Activated B cell treated with CpG ODN at 0.5 μM for 24 hours (primary cell): ENCODE measurements at places on chromosomes 2 and 18.
A peak's percentile ranks its signal among the peaks of the same experiment; 100 is the strongest.

DNA sequence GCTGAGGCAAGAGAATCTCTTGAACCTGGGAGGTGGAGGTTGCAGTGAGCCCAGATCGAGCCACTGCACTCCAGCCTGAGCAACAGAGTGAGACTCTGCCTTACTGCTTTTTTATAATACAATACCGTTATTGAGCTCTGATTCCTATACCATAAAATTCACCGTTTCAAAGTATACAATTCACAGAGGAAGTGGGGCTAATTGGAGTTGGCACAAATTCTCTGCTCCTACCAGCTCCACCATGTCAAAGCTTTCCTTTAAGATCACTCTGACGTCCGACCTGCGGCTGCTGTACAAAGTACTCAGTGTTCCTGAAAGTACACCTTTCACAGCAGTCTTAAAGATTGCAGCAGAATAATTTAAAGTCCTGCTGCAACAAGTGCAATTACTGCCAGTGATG is 29.6 kb upstream of the CYBRD1 start:
- no peak for DNase-seq

DNA sequence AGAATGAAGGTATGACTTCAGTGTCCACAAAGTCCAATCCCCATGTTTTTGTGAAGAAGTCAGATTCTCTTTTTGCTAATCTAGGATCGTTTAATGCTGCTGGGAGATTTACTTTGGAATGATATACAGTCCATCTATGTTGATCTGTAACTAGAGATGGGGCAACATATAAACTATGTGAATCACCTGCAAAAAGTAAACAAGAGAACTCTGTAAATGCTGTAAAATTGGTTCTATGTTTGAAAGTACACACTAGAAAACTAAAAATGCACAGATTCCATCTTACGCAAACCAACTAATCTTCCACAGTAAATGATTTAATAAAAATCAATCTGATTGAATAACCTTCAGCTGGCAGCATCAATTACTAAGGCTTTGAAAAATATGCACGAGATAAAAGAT is 37.5 kb downstream of the VPS54 start:
- no peak for DNase-seq

- no peak for DNase-seq
Measured at GRCh38 chr2:180524499-180524898, 455.9 kb upstream of the UBE2E3 start.

GRCh38 chr2:74267068-74267467 is 68.7 kb downstream of the MTHFD2 start:
- DNase-seq, result no peak

DNA sequence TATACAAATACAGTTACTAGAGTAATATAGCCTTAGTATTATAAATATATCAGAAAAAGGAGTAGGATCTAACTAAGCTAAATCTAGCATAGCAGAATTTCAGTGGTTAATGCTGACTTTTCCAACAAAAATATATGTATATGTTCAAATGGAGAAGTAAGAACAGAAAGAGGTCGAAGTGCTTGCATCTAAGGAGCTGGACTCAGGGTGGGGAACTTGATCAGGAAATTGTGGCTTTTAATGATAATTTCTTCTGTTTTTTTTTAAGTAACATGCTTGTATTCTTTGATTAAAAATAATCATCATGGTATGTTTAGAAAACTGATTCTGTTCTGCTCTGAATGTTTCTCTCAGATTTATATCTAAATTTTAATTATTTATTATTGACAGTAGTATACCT is 327.1 kb downstream of the GALNT13 start:
- no peak for DNase-seq

DNA sequence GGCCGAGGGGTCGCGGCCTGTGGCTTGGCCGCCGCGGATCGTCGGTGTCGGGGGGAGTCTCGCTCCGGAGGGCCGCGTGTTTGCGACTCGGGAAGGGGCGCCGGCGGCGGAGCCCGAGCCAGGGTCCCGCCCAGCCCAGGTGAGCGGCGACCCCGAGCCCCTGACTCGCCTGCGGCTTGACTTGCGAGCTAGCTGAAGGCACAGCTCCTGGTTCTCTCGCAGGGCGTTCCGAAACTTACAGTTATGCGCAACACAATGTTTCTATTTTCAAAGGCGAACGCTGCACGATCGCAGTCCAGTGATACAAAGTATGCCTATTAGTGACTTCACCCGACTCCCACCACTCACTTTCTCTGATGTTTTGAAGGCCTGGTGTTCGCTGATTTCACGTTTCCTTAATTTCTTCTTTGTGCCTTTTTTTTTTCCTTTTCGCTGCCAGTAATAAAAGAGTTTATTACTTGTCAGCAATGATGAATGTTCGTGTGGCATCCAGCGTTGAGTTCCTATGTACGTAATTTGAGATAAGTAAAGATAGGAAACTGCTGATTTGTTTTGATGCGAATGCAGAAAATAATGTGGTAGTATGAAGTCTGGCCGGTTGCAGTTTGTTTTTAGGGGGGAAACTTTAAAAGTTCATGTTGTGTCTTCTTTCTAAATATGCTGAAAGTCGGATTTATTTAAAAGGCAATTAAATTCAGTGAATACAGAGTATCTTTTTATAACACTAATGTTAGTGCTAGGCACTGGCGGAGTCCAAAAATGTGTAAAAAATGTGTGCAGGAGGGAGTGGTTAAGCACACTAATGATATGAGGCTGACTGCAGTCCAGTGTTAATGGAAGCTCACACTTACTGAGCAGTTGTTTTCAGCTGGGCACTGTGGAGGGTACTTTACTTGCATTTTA is 706 bp downstream of the UBXN2A start:
- DNase-seq, result no peak

GRCh38 chr18:23547846-23548245 is 38.5 kb downstream of the NPC1 start:
- DNase-seq, result no peak

- DNase-seq, result peak; percentile 43
Measured at GRCh38 chr2:69565431-69565839, 78.1 kb downstream of the AAK1 start.

GRCh38 chr2:238896641-238897040 is 48.8 kb downstream of the TWIST2 start:
- DNase-seq, result no peak

GRCh38 chr2:124104914-124105313 is 79.8 kb downstream of the CNTNAP5 start:
- no peak for DNase-seq

DNA sequence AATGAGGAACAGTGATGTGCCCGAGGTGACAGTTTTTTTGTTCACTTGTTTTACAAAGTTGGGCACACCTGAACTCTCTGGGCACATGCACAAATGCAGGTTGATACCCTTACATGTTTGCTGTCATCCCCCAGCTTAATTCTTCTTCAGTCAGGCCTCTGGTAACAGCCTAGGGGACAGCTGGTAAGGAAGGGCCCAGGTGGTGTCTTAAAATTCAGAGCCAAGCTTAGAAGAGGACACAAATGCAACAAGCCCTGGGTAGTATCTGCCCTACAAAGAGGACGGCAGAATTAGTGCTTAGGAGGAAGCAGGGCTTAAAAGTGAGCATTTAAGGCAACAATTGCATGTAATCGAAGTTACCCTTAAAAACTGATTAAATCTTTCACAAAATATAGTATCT is 171.9 kb upstream of the ACAA2 start:
- no peak for DNase-seq

DNA sequence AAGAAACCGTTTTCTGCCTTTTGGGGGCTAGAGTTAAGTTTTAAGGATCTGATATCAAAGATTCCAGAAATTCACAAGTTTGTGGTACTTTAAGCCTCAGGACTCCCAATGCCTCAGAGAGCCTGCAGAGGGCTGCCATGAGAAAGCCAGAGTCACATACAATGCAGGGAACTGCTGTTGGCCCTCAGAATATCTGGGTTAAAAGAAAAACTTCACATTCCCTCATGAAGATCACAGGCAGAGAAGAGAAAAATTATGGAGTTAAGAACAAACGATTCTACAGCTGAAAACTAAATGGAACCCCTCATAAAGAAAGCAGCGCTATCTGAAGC is 39.5 kb downstream of the HDAC4 start:
- no peak for DNase-seq

GRCh38 chr2:221485503-221485870 is 86.6 kb downstream of the EPHA4 start:
- DNase-seq, result no peak

DNA sequence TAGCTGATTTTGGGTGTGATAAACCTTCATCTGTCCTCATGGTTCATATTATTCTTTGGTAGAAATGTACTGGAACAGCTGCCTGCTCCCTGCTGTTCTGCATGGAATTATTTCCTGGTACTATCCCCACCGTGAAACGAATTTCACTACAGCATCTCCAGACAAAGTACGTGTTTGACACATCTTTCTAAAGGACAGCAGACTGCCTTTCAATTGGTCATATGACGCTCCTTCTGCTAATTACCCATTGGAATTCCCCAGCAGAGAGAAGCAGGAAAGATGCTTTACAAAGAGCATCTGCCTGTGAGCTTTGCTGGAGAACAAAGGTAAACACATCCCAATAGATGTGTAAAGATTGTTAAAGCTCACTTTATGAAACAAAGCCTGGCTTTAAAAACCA is 4.4 kb upstream of the RFX8 start:
- DNase-seq, result no peak

DNA sequence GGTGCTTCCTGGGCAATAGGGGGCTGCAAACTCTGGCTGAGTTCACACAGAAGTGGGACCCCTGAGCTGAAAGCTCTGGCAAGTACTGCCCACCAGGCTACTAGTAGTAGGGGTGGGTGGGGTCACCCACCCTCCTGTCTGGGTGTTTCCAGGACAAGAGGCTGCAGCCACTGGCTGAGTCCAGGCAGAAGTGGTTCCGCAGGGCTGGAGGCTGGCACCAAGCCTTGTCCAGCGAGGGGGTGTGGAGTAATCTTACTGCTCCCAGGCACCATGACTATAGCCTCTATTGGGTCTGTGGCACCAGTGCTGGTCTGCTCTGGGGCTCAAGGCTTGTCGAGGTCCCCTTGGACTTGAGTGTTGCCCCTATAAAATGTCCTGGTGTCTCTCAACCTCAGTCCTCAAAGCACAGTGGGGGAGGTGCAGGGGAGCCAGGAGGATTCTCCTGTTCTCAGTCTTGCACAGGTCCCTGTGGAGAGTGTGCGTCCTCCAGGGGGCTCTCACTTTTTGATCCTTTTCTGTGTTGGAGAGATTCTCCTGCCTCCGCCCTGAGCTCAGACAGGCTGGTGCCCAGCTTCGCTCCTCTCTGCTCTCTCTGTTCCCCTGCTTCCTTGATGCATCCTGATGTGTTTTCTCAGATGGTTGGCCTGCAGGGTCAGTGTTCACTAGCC is 48.1 kb downstream of the NUP35 start:
- DNase-seq, result no peak

DNA sequence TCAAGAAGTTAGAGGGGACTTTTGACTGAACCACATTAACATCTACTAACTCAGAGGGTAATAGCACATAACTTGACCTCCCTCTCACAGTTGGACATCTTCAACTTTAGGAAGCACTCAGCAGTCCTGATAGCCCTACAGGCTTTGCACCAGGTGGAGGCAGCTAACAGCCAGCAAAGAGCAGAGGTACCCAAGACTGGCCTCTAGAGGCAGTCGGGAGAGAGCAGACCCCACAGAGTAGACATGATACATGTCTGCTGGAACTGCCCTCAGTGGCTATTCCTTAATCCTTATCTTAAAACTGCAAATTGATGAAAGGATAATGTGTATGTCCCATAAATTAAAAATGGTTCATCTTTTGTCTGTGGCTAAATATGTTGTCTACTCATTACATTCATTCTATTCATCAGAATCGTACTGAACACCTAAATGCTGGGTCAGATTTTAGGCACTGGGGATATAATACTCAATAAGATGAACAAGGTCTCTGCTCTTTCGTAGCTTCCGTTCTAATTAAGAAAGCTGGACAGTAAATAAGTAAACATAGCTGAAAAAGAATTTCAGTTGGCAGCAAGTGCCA is 49.8 kb downstream of the CAB39 start:
- DNase-seq, result no peak

DNA sequence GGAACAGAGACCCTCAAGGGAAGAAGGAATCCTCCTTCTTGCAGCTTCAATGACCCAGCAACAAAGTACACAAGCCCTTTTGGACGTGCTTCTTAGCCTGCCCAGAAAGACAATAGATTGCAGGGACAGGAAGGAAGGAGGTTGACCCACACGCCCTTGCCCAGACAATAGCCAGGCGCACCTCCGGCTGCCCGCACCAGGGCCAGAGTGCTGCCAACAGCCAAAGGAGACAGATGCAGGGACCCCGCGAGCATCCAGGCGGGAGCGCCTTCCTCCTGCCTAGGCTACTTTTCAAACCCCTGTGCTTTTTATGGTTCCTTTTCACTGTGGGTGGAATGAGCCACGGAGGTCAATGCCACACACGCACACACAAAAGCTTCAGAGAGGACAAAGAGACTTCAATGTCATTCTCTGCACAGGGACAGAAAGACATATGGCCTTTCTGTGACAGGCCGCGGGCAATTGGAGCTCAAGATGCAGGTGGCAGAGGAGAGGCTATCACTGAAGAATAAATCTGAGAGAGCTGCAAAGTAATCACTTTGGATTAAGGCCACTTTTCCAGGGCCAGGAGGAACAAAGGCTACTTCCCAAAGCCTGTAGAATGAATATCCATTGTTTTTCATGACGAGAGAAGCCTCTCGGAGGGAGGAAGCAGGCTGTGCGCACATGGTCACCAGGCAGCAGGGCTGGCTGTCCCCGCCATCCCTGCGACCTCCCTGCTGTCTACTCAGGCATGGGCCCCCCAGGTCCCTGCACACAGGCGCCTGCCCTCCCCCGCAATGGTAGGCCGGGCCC is 300.6 kb downstream of the EIPR1 start:
- DNase-seq, result no peak

DNA sequence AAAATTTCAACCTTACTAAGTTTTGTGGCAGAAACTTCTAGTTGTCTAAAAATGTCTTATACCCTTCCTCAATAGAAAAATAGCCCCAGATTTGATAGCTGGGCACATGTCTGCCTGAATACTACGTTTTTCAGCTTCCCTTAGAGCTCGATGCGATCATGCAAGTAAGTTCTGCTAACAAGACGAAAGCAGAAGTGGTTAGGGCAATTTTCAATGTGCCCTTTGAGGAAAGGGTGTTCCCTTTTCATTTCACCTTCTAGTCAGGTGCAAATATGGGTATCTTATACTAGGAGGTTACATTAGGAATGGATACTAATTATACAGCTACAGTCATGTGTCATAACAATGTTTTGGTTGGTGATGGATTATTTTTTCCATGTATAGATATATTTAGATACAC is 1572.1 kb upstream of the LRRTM1 start:
- no peak for DNase-seq
